Liver (tissue), 10 donors: ENCODE measurements at places on chromosomes 3 and 15.

DNA sequence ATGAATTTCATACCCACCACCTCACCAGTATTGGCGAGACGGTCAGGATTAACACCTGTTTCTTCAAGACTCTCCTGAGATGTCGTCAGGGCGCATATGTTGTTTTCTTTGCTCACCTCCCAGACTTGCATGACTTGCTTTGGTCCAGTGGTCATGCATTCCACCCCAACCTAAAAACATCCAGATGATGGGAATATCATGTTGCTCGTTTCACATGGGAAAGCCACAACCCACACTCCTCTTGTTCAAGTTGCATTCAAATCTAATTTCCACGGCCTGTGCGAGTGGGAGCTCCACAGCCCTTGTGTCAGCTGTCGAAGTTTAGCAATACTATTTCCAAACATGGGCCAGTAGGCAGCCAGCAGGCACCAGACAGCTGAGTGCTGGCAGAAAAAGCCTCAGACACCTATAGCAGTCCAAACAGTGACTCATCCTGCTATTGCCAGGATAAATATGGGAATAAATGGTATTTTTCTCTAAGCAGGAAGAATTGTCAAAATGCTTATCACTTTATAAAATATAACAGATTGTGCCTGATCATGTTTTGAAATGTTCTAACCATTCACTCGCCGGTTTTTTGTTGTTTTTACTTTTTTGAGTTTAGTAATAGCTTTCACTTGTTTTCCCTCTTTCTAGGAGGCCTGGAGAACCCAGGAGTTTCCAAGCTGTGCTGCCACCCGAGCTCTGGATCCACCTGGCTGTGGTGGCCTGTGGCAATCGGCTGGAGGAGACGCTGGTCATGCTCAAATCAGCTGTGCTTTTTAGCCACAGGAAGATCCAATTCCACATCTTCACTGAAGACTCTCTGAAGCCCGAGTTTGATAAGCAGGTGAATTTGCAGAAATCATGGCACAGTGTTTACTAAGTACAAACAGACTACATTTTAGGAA lies 20.1 kb downstream of the GXYLT2 start:
- no peak for DNase-seq

- no peak for DNase-seq
These were observed 51.8 kb upstream of the ZDHHC23 start for GRCh38 chr3:113895964-113896363.

GRCh38 chr15:39211108-39211979 lies 369.5 kb upstream of the THBS1 start:
- DNase-seq, result no peak

DNA sequence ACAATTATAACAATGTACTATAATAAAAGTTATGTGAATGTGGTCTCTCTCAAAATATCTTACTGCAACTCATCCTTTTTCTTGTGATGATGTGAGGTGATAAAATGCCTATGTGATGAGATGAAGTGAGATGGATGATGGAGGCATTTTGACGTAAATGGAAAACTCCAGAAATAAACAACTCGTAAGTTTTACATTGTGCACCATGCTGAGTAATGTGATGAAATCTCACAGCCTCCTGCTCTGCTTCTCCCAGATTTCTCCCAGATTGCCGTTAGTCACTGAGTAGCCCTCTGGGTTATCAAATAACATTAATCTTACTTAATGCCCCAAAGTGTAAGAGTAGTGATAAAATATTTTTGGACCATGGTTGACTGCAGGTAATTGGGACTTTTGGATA lies 64.8 kb upstream of the SLCO2A1 start:
- no peak for DNase-seq

DNA sequence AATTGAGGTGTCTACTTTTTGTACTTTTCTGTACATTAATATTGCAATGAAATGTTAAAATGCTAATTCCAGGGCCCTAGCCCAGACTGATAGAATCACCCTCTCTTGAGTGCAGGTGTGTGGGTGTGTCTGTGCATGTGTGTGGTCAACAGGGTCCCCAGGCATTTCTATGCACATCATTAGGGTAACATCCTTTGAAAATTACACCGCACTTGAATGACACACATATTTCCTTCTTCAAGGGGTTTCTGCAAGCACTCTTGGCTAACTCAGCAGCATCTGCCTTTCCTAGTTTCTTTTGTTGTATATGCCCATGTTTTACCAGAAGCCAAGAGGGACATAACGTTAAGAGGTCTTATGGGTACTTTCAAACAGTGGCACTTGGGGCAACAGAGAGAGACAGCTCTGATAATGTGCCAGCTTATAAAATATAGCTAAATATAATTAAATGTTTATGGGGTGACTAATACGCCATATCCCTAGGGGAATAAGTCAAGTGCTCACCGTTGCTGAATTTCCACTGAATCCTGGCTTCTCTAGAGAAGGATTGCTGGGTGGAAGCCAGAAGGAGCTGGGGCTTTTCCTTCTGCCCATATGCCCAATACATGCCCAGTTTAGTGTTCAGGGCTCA lies 54.5 kb upstream of the LRIG1 start:
- no peak for DNase-seq

GRCh38 chr3:178663201-178663934 lies 127.1 kb downstream of the KCNMB2 start:
- no peak for DNase-seq

DNA sequence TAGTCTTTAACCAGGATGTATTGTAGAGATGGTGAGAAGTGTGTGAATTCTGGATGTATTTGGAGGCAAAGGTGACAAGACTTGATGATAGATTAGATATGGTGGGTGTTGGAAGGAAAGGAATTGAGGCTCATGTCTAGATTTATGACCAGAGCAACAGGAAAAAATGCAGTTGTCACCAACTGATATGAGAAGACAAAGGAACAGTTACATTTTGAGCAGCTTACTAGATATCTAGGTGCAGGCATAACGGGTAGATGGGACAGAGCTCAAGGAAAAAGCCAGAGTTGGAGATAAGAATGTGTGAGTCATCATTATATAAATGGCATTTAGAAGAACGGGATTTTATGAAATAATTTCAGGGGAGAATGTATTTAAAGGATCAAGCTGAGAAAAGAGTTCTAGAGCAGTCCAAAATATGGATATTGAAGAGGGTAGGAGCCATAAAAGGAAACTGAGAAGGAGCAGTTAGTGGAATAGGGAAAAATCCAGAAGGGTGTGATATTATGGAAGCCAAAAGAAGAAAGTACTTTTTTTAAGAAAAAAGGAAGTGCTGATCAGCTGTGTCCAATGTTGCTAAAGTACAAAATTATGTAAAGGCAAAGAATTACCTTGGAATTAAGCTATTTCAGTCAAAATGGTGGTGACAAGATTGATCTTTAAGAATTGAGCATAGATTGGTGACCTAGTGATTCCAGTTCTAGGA lies 262.5 kb downstream of the CGGBP1 start:
- DNase-seq, result no peak
